ENCODE measurements at places on chromosomes 7 and 10.

DNA sequence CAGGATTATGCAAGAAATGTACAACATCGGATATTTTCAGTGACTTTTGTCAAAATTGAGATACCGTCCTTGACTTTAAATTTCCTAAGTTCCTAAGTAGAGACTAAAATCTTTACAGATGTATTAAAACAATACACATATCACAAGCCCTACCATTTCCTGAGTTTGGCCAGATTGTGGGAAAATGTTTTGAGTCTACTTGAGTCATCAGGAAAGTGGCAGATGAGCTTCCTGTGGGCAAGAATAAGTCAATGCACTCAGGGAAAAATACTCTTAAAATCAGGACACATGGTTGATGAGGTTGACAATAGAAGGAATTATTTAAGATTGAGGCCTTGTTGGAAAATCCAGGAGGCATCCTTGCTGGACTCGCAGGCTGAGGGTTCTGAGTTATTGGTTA, 162.5 kb downstream of the SNX10 start:
- no peak for DNase-seq

DNA sequence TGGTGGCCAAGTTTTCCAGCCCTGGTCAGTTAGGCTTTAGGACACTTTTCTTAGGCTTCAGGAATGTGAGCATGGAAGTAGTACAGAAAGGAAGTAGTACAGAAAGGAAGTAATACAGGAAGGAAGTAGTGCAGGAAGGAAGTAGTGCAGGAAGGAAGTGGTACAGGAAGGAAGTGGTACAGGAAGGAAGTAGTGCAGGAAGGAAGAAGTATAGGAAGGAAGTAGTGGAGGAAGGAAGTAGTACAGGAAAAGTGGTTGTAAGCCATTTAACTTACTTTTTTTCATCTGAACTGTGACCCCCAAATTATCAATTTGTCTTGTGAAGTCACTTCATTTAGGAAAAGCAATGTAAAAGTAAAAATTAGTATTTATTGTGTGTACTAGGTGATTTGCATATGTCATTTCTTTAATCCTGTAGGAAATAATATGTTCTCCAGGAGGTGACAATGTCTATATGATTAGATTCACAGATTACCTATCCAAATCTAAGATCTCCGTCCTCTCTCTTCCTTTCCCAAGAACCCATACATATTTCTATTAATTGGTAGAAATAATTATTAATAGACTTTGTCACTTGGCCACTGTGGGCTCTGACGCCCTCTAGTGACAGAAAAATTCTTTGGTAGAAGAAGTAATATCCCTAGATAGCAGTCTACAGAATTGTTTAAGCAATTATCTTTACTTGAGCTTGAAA, 3.9 kb upstream of the FAS start:
- peak; percentile 53 for DNase-seq

DNA sequence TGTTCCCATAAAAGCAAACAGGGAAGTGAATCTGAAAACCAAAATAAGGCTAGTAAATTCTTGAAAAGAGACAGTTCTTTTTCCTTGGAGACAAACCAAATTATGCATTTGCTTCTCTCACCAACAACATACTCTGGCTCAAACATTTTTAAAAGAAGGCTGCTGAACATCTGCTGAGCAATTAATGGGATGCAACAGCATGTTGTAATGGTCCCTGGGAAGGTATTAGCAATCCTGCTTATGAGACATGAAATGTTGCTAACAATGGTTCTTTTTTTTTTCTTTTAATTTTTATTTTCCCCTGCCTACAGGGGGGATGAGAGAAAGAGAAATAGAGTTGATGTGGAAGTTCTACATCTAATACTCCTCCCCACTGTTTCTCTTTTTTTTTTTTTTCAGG, 572.1 kb downstream of the SORCS1 start:
- no peak for DNase-seq

- no peak for DNase-seq
These were observed 117.8 kb downstream of the GFRA1 start for GRCh38 chr10:116155191-116155590.

GRCh38 chr7:21543528-21544302, 876 bp downstream of the DNAH11 start:
- no peak for DNase-seq

GRCh38 chr10:16741540-16741939, 75.7 kb downstream of the RSU1 start:
- DNase-seq = no peak

GRCh38 chr7:36013246-36014014, 139.6 kb upstream of the EEPD1 start:
- no peak for DNase-seq

GRCh38 chr7:134452991-134453473, 5.9 kb downstream of the AKR1B1 start:
- no peak for DNase-seq

- DNase-seq = no peak
These were observed 152.5 kb downstream of the AKR1D1 start for GRCh38 chr7:138228769-138229168.

DNA sequence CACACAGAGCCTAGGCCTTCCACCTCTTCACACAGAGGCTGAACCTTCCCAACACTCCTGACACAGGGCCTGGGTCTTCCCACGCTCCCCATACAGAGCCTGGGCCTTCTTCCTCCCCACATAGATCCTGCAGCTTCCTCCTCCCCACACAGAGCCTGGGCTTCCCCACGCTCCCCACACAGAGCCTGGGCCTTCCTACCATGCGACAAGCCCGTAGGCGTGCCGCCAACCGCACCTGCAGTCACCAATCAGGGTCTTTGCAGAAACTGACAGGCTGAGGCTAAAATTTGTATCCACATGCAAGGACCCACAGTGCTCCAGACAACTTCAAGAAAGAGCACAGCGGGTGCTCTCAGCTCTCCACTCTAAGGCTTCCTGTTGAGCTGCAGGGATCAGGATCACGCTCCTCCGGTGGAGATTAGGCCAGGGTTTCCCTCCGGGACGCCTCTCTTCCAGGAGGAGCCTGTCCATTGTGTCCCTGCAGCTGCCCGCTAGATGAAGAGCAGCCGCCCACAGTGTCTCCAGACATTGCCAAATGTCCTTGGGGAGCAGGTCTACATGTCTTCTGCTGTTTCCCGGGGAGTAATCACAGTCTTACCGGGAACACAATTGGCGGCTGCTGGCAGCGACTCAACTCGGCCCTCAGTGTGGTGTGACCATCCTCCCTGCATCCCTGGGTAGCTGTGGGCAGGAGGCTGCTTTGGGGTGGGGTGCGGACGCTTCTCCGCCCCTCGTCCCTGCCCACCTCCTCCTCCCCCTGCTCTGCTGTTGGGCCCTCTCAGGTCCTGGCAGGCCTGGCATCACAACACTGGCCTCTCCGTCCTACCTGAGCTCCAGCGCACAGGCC, 9.7 kb downstream of the CFAP46 start:
- DNase-seq = no peak

DNA sequence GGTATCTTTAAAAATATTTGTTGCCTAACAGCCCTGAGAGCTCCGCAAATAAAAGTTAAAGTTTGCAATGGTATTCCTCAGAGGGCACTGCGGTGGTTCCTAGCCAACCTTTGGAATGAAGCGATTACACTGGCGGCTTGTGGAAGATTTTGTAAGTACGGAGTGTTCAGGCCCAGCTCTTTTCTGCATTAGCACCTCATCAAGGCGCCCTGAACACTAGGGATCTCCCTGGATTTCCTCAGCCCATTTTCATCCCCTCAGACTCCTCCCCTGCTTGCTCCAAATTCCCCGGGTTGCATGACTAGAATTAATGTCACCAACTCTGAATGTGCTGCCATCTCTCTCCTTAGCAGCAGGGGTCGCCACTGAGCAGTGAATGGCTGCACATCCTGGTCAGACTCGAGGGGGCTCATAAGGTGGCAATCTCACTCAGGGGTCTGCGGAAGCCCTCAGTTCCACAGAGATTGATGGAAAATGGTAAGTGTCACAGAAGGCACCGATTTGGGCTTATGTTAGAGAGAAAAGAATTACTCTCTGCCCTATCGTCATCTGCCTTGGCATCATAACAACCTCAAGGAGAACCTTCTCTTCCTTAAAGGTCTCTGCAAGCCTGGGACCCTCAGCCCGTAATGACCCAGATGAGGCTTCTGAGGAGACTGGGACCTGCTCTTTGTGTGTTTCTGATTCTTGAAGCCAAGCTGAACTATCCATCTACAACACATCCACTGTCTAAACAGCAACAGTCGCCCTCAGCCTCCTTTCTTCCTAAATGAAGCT, 262.8 kb upstream of the AOAH start:
- DNase-seq = peak; percentile 75

- no peak for DNase-seq
These were observed 32.7 kb upstream of the PFKP start for GRCh38 chr10:3034616-3035015.

DNA sequence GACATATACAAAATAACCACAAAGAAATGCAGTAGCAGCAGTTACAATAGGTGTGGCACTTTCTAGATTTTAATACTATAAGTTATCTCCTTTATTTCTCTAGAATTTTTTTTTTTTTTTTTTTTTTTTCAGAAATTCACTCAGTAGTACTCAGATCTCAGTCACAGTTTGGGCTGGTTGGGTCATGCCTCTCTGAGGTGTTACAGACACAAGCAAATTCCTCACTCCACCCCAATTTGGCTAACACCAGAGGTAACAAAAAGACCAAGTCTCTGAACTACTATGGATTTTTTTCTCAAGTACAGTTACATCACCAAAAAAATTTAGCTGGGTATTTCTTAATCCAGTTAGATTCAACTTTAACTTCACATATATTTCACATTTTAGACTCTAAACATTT, 985.1 kb upstream of the LRRN3 start:
- DNase-seq = no peak

GRCh38 chr10:77601488-77601887, 36.1 kb downstream of the KCNMA1 start:
- DNase-seq = no peak

GRCh38 chr10:100248820-100249219, 18.6 kb downstream of the CWF19L1 start:
- no peak for DNase-seq

- no peak for DNase-seq
These were observed 426.9 kb upstream of the PCDH15 start for GRCh38 chr10:55227967-55228366.

- no peak for DNase-seq
These were observed 48.7 kb downstream of the EPC1 start for GRCh38 chr10:32298075-32298812.

DNA sequence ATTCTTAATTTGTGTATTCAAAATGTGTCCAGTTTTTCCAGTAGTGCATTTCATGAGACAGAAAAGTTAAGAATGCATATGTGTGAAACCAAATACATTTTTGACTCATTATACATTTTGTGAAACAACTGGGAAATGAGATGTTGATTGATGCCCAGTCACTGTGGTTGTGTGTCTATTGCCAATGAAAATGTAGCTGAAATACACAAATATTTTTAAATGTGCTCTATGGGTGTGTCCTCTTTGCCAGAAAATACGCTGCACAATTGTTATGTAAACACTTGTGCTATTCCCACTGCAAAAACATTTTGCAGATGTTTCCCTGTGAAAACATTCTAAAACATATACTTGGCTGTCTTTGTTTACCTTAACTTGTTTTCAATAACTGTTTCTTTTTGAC, 395.2 kb downstream of the TFEC start:
- no peak for DNase-seq

- DNase-seq = peak; percentile 75
These were observed 5.9 kb upstream of the GARIN1A start for GRCh38 chr7:128666200-128666599.

- no peak for DNase-seq
These were observed 3.4 kb downstream of the H2BK1 start for GRCh38 chr7:151206914-151207313.

DNA sequence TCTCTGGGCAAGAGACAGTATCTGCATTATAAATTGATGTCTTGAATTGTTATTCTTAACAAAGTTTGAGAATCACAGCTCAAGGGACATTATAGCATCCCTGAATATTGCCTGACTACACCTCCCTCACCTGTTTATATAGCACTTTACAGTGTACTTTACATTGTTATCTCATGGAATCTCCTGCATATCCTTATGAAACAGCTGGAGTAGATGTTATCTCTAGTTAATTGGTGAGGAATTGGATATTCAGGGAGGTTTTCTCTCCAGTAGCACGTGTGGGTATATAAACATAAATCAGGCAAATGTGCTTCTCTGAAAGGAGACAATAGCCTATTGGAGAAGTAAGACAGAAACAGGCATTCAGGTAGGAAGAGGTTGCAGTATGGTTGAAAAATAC, 117.2 kb downstream of the SRI start:
- no peak for DNase-seq

DNA sequence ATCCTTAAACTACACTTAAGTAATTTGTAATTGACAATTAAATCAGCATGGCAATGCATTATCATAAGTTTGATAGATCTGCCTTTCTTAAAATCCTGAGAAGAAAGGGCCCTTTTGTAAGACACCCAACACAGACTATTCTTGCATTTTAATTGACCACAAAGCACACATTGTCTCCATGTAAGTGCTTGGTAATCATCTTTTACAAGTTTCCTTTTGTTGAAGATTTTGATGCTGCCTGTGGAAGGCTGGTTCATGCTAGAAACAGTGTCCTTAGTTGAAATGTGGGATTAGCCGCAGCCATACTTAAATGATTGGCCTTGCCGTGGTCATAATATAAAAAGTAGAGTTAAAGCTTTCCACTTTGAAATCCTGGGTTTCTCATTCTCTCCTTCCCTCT, 32.3 kb upstream of the CELF2 start:
- DNase-seq = no peak

DNA sequence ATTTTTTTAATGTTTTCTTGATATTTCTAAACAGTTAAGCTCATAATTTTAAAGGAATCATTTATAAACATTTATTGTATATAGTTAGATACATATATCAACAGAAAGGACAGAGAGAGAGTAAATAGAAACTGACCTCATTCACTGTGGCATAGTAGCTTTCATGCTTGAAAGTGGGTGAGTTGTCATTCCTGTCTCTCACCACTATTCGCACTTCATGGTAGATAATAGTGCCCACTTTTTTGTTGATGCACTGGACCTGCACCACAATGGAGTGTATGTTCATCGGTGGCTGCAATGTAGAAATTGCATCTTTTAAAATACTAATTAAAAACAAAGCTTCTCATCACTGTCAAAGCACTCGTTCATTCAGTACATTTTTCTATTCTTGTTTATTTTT, 432.0 kb downstream of the PCDH15 start:
- DNase-seq = peak; percentile 14

GRCh38 chr7:49937608-49938007, 155.4 kb downstream of the ZPBP start:
- DNase-seq = no peak

DNA sequence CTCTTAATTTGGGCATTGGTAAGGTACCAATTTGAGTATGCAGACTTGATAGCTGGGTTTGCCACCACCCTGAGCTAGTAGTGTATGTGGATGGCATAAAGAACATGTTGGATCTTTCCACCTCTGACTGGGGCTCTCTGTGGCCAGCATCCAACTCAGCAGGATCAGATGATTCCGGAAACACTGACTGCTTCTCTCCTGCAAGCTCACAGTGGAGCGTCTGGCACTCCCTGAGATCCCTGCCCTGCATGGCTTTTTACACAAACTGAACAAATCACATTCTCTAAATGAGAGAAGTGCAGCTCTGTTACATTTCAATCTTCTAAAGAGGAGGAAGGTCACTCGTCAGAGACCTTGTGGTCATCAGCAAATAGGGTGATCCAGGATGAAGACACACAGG, 1057.5 kb downstream of the NRG3 start:
- no peak for DNase-seq
